ENCODE measurements at places on chromosomes 13 and 19.

- no peak for DNase-seq
These were observed 60.8 kb downstream of the KCTD12 start for GRCh38 chr13:76825430-76825829.

DNA sequence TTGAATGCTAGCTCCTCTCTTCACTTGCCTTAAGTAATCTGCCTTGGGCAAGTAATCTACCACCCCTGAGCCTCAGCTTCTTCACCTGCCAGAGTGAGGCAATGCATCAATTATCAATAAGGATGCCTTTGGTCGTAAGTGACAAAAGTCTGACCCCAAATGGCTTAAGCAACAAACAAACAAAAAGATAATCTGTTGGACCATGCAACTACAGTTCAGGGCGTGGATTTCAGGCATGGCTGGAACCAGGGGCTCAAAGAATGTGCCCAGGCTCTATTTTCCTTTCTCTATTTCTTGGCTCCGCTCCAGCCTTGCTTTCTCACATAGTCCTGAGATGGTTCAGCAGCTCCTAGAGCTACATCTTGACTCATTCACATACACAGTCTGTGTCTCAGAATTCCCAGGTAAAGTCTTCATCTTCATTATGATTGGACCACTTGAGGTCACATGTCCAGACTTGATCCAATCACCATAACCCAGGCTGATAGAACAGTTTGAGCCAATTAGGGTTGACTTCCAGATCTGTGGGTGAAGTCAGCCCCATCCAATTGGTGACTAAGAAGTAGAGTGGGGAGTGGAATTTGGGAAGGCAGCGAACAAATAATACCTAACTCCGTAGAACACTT is 29.6 kb downstream of the ACSBG2 start:
- DNase-seq: no peak

DNA sequence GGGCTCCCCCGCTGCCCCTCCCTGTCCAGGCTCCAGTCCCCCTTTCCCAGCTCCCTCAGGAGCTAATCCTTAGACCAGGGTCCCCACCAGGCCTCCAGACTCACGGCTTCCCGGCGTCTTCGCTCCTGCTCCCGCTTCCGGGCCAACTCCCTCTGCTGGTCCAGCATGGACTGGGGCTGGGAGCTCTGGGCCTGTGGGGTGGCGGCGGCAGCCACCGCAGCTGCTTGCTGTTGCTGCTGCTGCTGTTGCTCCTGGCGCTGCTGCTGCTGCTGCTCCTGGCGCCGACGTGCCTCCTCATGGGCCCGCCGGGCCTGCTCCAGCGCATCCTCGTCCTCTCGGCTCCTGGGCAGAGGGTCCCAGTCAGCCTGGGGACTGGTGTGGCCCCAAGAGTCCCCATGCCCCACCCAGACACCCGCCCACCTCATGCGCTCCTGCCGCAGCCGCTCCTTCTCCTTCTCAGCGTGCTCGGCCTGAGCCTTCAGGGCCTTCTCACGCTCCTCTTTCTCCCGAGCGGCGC is 6.4 kb upstream of the EPHX3 start:
- no peak for DNase-seq

DNA sequence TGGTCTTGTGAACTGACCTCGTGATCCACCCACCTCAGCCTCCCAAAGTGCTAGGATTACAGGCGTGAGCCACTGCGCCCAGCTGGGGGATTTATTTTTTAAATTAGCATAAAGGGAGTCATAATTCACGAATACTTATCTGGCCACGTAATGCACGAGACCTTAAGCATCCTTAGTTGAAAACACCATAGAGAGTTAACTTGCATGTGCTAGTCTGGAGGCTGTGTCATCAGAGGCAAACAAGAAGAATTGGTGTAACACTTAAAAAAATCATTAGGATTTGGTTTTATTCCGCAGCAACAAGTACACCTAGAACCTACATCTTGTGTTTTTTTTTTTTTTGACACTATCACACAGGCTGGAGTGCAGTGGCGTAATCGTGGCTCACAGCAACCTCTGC is 19.1 kb downstream of the KLF5 start:
- no peak for DNase-seq

DNA sequence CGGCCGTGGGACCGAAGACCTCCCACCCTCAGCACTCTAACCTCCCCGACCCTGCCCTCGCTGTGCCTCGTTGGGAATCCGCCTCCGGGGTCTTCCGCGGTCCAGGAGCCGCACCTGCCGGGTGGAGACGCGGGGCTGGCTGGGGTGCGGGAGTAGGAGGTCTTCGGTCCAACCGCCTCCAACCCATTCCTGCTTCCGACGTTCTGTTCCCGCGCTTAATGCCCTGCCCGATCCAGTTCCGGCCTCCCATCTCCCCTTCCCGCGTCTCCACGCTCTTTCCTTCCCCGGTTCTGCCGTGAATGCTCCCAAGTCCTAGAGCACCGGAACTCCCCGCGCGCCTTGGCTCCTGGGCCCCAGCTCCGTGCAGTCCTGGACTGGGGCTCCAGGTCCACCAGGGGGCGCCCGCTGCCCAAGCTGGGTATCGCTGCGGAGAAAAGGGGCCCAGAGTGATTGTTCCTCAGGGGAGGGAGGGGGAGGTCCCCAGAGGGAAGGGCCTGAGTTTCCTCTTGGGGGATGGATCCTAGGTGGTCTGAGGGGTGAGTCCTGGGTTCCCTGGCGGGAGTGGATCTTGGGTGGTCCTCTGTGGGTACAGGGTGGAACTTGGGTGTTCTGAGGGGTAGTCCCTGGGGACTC is 14.1 kb upstream of the TNFSF9 start:
- DNase-seq: peak; percentile 72

- no peak for DNase-seq
These were observed 837.0 kb downstream of the SLITRK6 start for GRCh38 chr13:84962141-84962750.

- DNase-seq: no peak
These were observed 6.7 kb downstream of the ZNF708 start for GRCh38 chr19:21322528-21322927.

DNA sequence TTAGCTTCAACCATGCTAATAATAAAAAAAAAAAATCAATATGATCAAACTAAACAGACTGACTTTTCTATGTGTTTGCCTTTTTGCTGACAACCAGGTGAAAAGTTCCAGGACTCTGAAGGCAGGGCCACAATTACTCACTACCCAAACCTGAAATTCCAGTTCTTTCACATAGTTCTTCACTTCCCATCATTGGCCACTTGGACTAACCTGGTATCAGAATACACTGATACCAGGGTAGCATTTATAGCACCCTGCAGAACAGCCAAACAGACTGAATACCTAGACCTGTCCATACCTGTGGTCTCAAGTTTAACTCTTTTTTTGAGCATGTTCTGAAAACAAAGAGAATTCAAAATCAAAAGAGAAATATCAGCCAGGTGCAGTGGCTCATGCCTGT is 25.1 kb downstream of the ELF1 start:
- no peak for DNase-seq

GRCh38 chr19:24141612-24142011 is 54.6 kb downstream of the ZNF254 start:
- DNase-seq: no peak

DNA sequence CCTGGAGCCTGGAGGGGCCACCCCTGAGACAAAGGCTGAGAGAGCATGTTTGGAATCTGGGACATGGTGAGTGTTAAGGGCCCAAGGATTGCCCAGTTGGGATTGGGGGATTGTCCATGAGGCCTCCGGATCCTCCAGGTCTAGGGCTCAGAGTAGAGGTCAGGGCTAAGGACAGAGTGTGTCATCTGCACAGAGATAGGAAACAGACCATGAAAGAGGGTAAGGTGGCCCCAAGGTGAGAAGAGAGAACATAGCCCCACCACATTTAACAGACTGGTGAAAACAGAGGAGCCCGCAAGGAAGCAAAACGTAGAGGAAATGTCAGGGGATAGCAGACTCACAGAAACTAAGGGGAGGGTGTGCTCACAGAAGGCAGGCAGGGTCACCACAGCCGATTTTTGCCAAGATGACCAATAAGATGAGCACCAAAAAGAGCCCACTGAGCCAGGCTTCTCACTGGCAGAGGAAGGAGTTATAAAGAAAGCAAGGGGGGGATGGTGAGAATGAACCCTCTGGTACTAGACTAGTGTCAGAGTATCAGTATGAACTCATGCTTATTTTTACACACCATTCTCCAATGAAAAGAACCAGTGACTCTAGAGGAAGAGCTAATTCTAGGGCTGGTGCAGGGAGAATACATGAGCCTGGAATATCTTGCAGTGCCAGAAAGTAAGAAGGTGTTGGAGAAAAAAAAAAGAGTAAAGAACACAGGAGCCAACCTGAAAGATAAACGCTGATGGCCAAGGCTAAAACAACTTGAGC is 17.5 kb downstream of the DYRK1B start:
- DNase-seq: no peak

GRCh38 chr13:30111810-30112209 is 195.5 kb downstream of the KATNAL1 start:
- peak; percentile 32 for DNase-seq

DNA sequence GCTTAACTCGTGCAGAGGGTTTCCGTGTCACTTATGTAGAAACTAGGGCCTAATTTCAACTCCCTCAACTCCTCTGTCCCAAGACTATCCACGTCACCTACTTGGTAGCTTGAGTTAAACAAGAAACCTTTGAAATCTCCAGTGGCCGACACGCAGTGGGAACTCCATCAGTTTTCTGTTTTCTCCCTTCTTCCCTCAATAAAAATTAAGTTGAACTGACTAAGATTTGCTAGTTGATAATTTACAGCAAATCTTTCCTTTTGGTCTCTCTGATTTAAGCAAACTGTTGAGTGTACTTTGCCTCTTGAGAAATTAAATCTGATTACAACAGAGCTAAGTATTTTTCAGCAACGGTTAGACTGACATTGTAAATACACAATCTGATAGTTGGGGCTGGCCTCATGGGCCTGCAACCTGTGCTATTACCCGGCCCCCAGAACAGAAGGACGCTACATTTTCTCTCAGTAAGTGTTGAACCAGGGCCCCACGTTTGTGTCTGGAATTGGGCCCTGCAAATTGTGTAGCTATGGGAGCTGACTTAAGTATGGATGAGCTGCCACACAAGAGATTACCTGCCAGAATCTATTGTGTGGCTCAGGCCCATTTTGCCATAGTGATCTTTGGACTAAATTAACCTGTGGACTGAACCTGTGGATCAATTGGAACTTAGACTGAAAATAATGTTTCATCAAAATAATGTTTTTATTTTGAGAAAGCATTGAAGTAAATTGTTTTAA is 708 bp upstream of the ESD start:
- no peak for DNase-seq

GRCh38 chr13:28964052-28964451 is 143.9 kb downstream of the MTUS2 start:
- DNase-seq: no peak

GRCh38 chr19:16897029-16897855 is 8.4 kb downstream of the F2RL3 start:
- peak; percentile 31 for DNase-seq

GRCh38 chr19:10858204-10858828 is 10.1 kb downstream of the C19orf38 start:
- peak; percentile 44 for DNase-seq

GRCh38 chr13:22198641-22199217 is 527.9 kb downstream of the FGF9 start:
- no peak for DNase-seq

DNA sequence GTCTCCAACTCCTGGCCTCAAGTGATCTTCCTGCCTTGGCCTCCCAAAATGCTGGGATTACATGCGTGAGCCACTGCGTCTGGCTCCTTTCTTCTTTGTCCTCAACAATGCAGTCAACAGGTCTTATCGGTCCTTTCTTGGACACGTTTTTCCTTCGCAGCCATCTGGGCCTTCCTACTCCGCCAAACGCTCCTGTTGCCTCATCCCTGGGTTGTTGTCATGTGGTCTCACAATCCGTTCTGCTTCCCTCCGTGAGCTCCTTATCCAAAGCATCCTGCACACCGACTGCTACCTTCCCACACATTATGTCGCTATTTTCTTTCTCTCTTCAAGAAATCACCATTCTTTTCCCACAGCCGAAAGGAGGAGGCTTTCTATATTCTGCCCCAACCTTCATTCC is 306.8 kb downstream of the DCLK1 start:
- no peak for DNase-seq

GRCh38 chr13:46396341-46396740 is 9.3 kb upstream of the RUBCNL start:
- DNase-seq: no peak

GRCh38 chr13:103852036-103852435 is 785.8 kb upstream of the SLC10A2 start:
- DNase-seq: no peak

DNA sequence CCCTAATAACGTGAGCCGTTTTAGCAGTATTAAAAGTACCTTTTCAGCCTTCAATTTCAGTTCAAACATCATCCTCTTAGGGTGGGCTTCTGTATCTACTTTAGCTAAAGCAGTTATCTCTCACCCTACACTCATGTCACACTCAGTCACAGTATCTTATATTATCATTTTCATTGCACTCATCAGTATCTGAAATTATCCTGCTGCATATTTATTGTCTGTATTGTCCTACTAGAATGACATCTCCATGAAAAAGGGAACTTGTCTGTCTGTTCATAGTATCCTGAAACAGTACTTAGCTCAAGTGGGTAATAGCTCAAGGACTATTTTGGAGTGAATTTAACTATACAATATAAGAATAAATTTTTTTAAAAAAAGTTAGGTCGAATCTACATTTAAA is 19.9 kb upstream of the RFC3 start:
- no peak for DNase-seq

- DNase-seq: peak; percentile 19
These were observed 19.1 kb upstream of the SCEL start for GRCh38 chr13:77516342-77516789.

GRCh38 chr13:37959284-37959683 is 89.7 kb upstream of the TRPC4 start:
- DNase-seq: no peak

DNA sequence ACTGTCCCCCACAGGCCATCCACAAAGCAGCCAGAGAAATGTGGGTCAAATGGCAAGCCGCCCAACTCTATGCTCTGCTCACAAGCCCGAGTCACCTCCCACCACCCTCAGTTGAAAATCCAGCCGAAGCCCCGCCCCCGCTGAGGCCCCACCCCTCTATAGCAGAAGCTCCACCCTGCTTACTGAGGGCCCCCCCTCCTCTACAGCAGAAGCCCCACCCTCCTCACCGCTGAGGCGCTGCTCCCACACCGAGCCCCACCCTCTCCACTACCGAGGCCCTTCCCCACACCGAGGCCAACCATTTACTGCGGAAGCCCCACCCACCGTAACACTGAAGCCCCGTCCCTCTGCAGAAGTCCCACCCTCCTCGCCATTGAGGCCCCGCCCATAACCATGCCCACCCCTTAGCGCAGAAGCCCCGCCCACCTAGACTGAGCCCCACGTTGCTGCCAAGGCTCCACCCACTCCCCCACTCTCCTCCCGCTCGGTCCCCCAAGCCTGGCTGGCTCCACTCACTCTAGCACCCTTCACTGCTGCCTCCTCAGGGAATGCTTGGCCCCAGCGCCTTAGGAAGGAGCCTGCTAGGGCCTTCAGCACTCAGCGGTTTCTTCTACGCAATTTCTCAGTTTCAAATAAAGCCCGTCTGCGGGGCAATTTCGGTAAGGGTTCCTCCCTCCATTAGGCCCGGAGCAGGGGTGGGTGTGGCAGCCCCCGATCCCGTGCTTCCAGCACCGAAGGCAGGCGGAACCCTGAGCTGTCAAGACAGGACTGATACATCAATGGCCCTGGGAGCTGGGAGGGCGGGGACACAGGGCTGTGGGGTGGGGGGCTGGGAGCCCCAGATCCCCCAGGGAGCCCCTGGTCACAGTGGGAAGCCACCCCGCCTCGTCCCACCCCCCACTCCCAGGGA is 9.0 kb upstream of the MYDGF start:
- DNase-seq: peak; percentile 44

- DNase-seq: no peak
These were observed 951.3 kb downstream of the SLITRK5 start for GRCh38 chr13:88622362-88622973.

GRCh38 chr19:29837996-29838395 is 26.2 kb downstream of the CCNE1 start:
- DNase-seq: no peak

- DNase-seq: no peak
These were observed 2.4 kb upstream of the KMT2B start for GRCh38 chr19:35715355-35715809.
